H7 (cell line): ENCODE measurements at places on chromosomes 11 and 22. TPM values are rescaled to one million over a fixed set of nuclear protein-coding genes. Genes with fewer than 3 reads are reported as not detected.

GRCh38 chr11:65314501-65315203, at the start of gene CDC42EP2:
CDC42EP2 (plus strand) TSS chr11:65314866; CDS start chr11:65320899, 6,033 bp downstream.
- DNase-seq: peak; percentile 99

- no peak for DNase-seq
These were observed 1088.9 kb upstream of the TENM4 start for GRCh38 chr11:80529726-80530125.

ZNF202 gene
- total RNA-seq: 23.0 and 26.5 TPM in 2 replicates

DUSP8 gene
- total RNA-seq: 1.7 and 2.7 TPM in 2 replicates

OR6A2 gene
- total RNA-seq: 0.04 and 0.07 TPM in 2 replicates

NPAS4 gene
- 0.04 TPM in 1 of 2 replicates, not detected in the other for total RNA-seq

VSTM5 gene
- 0.18 and 0.24 TPM in 2 replicates for total RNA-seq

GRCh38 chr11:118921929-118922744, 3.6 kb downstream of the BCL9L start:
- peak; percentile 92 for DNase-seq

DNA sequence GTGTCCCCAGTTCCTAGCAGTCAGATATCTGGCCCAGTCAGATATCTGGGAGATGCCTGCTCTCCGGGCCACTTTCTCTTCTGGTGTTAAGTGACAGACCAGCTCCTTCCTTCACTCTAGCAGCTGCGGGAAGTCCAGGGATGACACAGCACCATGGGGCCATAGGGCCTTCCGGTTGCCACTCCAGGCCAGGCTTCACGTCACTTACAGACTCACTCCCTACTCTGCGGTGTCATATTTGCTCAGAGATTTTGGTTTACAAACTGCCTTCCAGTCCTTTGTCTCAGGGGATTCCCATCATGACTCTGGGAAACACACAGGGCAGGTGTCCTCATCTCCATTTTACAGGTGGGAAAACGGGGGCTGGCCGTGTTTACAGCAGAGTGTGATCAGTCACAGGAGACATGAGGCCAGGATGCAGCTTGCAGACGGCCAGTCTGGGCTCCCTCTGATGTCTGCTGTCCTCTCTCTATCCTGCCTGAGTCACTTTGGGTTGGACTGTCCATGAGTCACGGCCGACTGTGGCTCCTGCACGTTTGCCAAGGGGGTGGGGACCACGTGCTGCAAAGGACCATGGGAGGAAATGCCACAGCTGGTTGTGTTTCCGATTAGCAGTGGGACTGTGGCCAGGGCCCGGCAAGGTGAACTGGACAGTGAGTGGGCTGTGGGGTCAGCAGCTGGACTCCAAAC, 8.2 kb upstream of the TBC1D22A start:
- no peak for DNase-seq

HEPHL1 gene
- not detected in 2 replicates for total RNA-seq

CD248 gene
- total RNA-seq: 0.83 and 1.4 TPM in 2 replicates

APOL3 gene
- 0.28 TPM in 1 of 2 replicates, not detected in the other for total RNA-seq

- DNase-seq: peak; percentile 51
These were observed 23.2 kb downstream of the ARHGAP1 start for GRCh38 chr11:46677169-46677568.

DNA sequence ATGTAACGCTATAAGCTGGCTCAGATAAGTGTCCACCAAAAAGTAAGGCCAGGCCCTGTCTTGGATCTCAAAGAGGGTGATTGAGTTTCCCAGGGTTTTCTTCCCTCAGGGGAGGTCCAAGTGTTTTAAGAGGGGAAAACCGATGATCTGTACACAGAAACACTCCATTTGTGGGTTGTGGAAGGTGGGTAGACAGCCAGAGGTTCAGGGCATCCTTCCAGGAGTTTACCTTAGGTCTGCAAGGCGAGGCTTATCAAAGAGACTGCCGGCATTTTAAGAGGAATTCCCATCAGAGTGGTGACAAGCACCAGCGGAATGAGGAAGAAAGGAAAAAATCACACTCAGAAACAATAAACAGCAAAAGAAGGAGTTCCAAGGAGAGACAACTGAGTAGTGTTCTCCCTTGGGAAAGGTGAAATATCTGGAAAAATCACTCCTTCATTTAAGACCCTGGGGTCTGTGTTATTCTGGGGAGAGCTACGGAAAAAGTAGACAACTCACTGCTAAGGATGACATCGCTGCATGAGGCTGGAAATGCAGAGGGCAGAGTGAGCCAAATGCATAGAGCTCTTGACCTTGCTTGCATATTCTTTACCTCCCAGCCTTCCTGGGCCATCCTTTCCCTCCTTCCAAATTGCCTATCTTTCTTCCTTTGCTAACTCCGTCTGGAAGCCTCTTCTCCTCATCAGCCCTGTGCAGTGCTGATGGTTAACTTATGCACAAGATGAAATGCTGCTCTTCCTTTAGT, 22.1 kb upstream of the MMP7 start:
- no peak for DNase-seq

GRCh38 chr22:44147008-44147645, 33.6 kb upstream of the PARVG start:
- no peak for DNase-seq

GRCh38 chr22:41350087-41350486, 31.7 kb upstream of the TEF start:
- DNase-seq: no peak

- DNase-seq: no peak
These were observed 153.7 kb downstream of the GRIA4 start for GRCh38 chr11:105763594-105763993.

RBMXL2 gene
- total RNA-seq: not detected in 2 replicates

- no peak for DNase-seq
These were observed 70.3 kb upstream of the BDNF start for GRCh38 chr11:27770576-27770975.

- DNase-seq: peak; percentile 83
These were observed 32.1 kb downstream of the KCNJ4 start for GRCh38 chr22:38422611-38423511.

DNA sequence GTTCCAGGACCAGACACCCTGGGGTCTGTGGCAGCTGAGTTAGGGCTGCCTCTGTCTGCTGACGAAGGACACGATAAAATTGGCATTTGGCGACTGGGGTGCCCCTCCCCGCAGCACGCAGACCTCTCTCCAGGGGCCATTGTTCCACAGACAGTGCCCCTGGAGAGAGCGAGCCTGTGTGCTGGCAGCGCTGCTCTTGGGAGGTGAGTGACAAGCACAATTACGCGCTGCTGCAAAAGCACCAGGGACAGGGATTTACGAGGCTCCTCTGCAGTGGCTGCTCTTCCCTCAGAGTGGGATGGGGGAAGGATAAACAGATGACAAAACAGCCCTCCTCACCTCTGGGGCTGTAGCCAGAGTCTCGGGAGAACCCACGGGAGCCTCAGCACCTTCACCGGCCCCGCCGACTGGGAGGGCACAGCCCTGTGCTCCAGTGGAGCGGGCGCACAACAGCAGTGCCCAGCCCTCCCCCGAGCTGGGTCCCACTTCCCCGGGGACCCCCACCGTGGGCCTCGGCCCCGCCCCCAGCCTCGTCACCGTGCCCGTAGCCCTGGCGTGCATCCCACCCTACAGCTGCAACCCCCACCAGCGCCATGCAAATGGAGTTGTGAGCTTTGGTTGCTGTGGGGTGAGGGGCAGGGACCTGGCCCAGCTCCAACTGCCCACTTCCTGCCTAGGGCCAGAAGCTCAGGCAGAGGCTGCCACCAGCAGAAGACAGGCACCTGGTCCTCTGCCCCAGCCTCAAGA, 19.6 kb downstream of the CHID1 start:
- no peak for DNase-seq

LMO2 gene
- total RNA-seq: 0.87 and 0.92 TPM in 2 replicates

DNA sequence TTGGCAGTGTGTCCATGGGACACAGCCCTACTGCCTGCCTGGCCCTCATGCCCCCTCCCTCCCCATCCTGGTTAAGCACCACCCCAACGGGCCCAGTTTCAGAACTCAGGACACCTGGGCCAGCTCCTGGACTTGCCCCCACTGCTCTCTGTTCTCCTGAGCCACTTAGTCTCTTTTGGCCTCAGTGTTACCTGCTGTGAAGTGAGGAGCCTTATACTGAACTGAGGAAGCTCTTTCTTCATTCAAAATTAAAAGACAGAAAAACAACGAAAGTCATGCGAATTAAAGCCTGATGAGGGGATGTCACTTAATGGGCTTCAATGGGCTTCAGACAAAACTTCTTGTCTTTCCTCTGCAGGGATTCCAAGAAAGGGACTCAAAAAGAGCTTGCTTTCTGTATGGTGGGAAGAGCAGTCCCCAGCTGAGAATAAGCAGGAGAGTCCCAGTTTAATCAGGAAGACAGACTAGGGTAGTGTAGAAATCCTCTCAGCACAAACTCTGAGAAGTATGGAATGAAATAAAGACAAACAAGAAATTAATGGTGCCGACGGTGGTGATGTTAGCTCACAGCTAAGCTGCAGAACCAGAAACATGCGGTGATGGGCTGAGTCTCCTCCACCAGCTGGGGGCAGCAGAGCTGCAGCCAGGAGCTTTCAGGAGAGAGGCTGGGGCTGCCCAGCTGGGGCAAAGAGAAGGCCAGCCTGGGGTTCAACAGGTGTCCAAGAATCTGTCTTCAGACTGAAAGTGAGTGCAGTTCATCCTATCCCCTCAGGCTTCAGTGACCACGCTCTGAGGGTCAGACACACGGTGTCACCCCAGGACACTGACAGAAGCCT, 101.0 kb downstream of the GGTLC2 start:
- peak; percentile 65 for DNase-seq

DNA sequence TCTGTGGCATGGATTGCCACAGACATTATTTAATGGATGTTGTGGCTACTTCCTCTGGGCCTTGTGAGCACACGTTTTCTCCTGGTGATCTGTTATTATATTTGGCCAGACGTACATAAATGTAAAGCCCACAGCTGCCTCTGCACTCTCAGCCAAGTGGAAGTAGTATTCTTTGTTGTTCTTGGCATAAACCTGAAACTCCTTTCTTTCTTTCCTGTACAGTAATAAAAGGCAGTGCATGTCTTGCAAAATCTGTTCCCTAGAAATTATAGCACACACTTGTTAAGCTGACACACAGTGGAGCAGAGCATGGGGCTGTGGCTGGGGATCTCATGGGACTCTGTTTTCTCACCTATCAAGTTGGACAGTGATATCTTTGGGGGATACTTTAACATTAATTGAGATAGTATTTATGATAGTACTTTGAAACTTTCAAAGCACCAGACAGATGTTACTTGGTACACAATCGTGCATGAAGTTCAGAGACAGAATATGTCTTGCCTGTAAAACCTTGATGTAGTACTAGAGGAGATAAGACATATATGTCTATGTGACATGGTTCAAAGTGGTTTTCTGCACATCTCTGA, 20.9 kb downstream of the PANX1 start:
- DNase-seq: no peak

DNA sequence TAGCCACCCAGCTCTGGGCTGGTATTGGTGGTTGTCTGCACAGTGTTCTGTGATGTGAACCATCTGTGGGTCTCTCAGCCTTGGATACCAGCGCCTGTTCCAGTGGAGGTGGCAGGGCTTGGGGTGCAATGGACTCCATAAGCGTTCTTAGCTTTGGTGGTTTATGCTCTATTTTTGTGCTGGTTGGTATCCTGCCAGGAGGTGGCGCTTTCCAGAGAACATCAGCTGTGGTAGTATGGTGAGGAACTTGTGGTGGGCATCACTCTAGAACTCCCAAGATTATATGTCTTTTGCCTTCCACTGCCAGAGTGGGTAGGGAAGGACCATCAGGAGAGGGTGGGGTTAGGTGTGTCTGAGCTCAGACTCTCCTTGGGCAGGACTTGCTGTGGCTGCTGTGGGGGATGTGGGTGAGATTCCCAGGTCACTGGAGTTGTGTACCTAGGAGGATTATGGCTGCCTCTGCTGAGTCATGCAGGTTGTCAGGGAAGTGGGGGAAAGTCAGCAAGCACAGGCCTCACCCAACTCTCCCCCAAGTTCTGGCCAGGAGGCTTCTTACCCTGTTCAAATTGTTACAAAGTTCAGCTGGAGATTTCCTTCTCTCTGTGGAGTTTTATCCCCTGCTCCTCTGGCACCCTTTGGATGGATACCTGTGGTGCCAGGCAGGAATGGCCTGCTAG, 47.2 kb downstream of the MRGPRX2 start:
- DNase-seq: no peak

DNA sequence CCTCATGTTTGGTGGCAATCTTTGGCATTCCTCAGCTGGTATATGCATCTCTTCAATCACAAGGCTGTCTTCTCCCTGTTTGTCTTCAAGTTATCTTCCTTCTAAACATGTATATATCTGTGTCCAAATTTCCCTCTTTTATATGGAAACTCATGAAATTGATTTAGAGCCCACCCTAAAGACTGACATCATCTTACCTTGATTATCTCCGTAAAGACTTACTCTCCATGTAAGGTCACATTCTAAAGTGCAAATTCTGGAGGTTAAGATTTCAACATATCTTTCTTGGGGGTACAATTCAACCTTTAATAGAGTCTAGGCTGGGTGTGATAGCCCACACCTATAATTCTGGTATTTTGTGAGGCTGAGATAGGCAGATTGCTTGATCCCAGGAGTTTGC, 215.8 kb upstream of the LRRC4C start:
- DNase-seq: no peak

DNA sequence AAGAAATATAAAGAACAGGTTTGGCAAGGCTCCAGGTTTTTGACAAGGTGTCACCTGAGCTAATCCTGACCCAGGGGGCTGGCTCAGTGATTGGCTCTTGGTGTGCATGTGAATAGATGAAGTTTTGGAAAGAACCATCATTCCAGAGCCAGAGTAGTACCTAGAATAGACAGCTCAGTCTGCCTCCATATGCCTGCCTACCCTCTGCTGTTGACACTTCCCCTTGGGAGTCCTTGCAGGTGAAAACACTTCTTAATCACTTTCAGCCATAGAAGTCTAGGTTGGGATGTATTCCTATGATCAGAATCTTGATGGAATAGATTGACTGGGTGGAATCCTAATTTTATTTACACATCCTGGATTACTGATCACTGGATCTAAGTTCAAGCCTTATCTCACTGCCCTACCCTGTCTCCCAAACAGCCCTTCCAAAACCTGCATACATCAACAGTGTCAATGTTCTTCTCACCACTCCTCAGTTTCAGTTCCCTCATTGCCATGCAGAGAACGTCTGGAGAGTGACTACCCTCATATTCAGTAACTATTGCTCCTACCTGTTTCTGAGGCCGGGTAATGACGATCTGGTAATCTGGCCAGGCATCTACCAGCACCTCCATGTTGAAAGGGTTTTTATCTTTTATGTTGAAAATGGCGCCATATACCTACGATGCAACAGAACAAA, 6.7 kb downstream of the GLYATL2 start:
- no peak for DNase-seq

FAT3 gene
- total RNA-seq: 8.5 and 10.7 TPM in 2 replicates

OOSP1 gene
- 0.22 TPM in 1 of 2 replicates, not detected in the other for total RNA-seq

DNA sequence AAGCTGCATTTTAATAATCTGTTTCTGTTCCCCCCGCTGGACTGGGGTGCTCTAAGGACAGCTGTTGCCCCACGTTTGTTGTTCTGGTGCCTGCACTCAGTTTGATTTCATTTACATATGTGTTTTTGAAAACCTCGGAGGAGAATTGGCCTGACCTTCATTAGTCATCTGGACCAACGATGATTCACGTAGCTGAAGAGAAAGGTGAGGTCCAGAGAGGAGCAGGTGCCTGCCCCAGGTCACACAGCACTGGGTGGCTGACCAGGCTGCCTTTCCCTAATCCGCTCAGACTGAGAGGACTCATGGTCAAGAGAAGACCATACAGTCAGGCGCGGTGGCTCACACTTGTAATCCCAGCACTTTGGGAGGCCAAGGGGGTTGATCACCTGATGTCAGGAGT, 3.8 kb downstream of the CSDC2 start:
- DNase-seq: no peak

- peak; percentile 94 for DNase-seq
These were observed 3.9 kb upstream of the VSIG10L2 start for GRCh38 chr11:125941619-125942611.

PSMD13 gene
- 186 and 234 TPM in 2 replicates for total RNA-seq

SYT13 gene
- 6.1 and 9.6 TPM in 2 replicates for total RNA-seq

- no peak for DNase-seq
These were observed 5.6 kb downstream of the DDB2 start for GRCh38 chr11:47220401-47220821.
